ENCODE measurements at places on chromosomes 1 and 21.
A peak's percentile ranks its signal among the peaks of the same experiment; 100 is the strongest.

DNA sequence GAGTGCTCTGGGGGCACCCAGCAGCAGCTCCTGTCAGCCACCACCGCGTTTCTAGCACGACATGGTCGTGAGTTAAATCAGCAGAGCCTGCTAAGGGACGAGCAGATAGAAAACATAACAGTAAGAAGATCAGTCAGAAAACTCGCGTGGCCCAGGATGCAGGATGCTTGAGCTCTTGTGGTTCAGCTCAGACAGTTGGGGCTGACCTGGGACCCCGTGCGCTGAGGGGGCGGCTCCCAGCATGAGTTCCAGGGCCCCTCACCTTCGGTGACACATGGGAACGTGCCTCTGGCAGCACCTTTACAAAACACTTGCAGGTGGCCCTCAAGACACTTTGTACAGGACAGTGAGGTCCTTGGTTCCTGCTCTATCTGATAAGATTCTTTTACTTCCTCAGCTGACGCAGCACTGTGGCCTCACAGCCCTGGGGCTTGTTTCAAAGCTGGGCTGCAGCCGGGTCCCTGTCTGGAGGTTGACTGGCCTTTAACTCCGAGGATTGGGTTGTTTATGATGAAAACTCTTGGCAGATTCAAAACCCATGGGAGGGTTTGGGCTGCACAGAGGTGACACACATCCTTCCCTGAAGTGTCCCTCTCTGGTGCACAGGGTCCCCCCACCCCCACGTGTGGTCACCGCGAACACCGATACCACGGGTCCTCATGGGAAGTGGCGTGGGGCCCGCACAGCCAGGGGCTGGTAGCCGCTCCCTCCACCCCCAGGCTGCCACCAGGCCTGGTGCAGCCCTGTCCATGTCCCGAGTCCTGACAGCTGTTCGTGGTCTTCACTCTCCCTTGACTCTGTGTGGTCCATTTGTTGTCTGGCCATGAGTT lies 65.3 kb upstream of the COL6A1 start:
- no peak for DNase-seq

DNA sequence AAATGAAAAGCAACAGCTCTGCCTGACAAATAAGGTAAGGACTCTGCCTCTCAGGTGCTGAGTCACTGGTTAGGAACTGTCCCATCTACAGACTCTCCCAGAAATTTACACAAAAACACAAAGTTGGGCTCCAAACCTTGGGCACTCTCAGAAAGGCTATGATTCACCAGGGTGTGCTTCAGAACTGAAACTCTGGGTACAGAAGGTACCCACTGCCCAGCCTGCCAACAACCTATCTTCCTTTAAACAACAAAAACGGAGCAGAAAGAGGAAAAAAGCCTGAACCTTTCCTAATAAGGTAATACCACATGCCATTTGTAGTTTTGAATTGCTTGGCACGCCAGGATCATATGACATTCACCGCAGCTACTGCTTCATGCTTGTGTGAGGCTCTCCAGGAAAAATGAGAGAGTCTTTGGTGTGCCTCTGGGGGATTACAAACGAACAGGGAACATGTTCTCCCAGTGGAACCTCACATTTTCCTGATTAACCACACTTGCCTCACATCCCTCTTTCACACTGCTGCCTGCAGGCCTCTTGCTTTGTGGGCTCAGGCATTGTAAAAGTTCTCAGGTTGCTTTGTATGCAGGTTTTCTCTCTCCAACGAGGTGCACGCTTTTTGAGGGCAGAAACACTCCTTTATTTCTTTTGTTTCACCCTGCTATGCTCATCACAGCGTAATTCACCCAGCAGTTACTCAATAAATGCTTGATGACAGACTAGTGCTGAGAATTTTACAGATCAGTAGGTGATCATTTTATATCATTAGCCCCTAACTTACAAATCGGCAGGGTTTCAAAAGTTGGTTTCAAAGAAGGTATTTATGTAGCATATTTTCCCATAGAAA lies 65.1 kb downstream of the GADD45A start:
- no peak for DNase-seq

DNA sequence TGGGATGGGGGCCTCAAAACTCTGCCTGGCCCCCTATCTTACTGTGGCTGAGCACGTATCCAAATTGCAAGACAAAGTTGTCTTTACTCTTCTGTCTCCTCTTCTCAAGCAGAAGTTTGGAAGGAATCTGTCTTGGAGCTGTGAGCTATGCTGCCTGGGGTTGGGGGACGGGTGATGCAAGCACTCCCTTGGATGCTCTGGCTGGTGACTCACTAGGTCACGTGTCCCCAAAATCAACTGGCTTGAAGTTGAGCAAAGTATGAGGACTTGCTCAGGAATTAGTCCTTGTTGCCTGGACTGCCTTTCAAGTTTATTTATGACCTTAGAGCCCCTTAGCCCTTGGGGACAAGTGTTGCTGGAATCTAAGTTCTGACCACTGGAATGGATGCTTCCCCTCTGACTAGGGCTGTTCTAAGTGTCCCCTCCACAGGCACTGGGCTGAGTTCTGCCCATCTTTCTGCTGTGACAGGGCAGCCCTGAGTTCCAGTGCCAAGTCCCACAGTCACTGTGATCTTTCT lies 269.5 kb downstream of the HHAT start:
- DNase-seq = no peak

- DNase-seq = peak; percentile 9
Observed at GRCh38 chr1:145845144-145845513, 301 bp upstream of the NUDT17 start.

DNA sequence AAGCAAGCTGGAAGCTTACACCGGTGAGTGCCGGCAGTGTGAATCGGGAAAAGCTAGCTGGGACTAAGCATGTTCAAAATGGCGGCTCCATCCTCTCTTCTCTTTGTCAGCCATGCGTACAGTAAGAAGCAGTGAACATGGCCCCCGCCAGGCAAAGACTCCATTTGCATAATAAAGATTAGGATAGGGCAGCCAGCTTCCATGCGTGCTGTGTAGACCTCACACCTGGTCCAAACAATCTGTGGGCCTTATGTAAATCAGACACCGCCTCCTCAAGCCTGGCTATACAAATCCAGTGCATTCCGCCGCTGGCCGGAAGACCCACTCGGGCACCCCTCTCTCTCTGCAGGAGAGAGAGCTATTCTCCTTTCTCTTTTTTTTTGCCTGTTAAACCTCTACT lies 150.3 kb downstream of the TIAM1 start:
- DNase-seq = no peak

DNA sequence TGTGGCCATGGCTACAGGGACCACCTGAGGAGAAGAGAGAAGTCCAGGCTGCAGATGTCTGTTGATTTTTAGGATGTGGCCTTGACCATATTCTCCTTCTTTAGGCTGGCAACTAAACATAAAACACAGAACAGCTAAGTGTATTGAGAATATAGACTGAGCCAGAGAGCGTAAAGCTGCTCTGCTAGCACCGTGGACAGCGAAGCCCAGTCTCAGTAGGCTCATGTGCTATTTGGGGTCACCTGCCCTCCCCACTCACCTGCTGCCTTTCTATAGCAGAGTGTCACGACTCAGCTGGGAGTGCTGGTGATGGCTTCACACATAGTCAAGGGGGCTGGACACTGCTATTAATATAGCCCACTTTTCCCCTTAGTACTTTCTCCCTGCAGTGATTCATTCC lies 278.5 kb downstream of the KCNH1 start:
- no peak for DNase-seq

GRCh38 chr1:18057623-18058022 lies 50.0 kb upstream of the IGSF21 start:
- DNase-seq = no peak

DNA sequence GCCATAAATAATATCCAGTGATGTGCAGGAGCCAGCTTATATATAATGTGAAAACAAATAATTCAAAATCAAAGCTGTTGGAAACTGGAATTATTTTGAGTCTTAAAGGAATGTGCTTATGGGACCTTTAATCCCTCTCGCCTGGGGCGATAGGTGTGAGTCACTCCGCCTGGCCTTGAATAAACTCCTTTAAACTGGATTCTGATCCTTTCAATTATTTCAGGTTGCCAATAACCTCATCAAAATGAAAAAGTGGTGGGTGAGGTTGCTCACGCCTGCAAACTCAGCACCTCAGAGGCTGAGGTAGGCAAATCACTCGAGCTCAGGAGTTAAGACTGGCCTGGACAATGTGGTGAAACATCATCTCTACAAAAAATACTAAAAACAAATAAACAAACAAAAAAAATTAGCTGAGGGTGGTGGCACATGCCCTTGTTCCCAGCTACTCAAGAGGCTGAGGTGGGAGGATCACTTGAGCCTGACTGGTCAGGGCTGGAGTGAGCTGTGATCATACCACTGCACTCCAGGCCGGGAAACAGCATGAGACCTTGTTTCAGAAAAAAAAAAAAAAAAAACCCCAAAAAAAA lies 11.4 kb upstream of the SLC2A5 start:
- no peak for DNase-seq

DNA sequence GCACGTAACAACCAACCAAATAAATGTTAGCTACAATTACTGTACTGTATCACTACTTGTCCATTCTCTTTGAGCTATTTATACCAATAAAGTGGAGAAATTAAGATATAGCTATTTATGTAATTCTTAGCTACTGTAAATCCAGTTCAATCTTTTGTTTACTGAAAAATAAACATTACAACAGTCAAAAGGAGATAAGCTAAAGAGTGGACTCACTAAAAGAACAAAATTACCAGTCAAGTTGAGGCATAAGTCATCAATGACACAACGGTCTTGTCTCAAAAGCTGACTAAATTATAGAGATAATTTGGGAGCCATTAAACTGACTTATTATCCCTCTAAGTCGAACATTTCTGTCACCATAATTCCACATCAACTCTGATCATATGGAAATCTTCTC lies 22.5 kb downstream of the TGFBR3 start:
- no peak for DNase-seq

GRCh38 chr1:154344977-154345837 lies 19.9 kb downstream of the ATP8B2 start:
- no peak for DNase-seq

- DNase-seq = no peak
Observed at GRCh38 chr1:228000416-228000815, 6.4 kb upstream of the WNT3A start.

DNA sequence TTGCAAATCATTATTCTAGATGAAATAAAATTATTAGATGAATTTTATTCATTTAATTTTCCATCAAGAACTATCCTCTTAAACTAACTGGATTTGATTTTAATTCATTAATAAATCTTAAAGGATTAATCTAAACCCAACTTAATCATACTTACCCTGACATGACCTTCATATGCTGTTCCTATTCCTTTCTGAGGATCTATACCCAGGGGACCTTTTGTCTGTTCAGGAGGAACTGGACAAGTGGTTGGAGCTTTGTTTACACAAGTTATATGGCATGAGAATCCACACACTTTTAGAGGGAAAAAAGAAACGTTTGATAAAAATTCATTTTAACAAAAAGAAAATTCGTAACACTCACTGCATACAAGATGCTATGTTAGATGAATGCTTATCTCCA lies 95.2 kb downstream of the COQ8A start:
- no peak for DNase-seq

DNA sequence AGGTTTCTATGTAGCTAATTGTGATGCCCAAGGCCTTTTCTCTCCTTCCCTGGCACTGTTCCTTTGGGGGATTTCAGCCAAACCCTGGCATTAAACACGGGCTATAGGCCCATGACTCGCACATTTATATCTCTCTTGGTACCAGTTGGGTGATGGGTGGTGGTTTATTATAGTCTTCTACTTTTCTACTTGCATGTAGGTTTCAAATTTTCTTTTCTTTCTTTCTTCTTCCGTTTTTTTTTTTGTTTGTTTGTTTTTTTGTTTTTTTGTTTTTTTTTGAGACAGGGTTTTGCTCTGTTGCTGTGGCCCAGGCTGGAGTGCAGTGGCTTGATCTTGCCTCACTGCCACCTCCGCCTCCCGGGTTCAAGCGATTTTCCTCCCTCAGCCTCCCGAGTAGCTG lies 1.1 kb downstream of the IL10RB start:
- no peak for DNase-seq

DNA sequence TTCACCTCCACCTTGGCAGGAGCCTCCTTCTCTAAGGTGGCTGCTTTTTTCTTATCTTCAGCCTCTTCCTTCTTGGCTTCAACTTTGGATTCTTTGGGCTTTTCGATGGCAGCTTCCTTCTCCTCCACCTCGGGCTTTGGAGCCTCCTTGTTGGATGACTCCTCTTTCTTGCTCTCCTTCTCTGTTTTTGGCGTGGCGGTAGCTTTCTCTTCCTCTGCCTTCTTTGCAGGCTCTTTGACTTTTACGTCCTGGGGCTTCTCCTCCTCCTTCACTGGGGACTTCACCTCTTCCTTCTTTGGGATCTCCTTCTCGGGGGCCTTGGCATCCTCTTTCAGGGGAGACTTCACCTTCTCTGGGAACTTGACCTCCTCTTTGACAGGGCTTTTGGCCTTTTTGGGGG lies 13.9 kb upstream of the CD2 start:
- DNase-seq = no peak

- DNase-seq = no peak
Observed at GRCh38 chr1:178933105-178933561, 62.3 kb upstream of the ANGPTL1 start.

GRCh38 chr1:62536865-62537264 lies 60.5 kb upstream of the ANGPTL3 start:
- no peak for DNase-seq

DNA sequence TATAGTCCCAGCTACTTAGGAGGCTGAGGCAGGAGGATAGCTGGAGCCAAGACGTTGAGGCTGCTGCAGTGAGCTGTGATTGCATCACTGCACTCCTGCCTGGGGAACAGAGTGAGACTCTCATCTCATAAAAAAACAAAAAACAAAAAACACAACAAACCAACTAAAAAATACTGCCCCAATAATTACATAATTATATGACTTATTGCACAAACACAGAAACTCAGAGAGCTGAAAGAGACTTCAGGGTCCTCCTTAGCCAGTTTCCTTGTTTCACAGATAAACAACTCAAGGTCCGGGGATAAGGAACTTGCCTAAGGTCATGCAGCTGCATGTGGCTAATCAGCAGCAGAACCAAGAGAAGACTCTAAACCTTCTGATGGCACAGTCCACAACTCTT lies 11.9 kb downstream of the EXTL2 start:
- DNase-seq = no peak

GRCh38 chr1:1517973-1518620 lies 6.1 kb downstream of the ATAD3A start:
- DNase-seq = no peak

DNA sequence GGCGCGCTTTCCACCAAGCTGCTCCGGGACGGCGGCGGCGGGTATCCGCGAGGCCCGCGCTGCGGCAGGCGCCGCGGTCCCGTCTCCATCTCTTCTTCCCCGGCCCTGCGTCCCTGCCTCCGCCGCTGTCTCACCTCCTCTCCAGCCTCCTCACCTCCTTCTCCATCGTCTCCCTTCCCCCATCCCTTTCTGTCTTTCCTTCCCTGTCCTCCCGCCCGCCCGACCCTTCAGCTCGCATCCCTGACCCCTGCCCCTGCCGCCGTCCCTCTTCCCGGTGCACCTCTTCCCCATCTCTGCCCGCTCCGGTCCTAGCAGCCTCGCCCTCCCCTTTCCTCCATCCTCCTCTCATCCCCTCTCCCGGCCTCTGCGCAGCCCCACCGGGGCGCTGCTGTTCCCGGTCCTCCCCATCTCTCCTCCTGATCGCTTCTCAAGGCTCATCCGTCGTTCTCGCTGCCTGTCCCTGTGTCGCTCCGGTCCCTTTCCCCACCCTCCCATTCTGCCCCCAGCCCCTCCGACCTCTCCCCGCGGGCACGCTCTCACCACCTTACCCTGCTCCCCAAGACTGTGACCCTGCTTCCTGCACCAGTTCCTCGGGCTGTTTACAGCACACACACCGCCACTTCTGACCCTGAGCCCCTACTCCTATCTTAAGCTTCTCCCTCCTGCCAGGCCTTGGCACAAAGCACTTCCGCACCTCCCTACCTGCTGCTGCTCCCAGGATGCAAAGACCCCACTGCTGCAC lies 760 bp upstream of the NPHP4 start:
- DNase-seq = no peak

GRCh38 chr1:3898994-3899753 lies 898 bp downstream of the C1orf174 start:
- no peak for DNase-seq
